Urinary bladder (tissue), 4 donors: ENCODE measurements at places on chromosomes 4 and X.

DNA sequence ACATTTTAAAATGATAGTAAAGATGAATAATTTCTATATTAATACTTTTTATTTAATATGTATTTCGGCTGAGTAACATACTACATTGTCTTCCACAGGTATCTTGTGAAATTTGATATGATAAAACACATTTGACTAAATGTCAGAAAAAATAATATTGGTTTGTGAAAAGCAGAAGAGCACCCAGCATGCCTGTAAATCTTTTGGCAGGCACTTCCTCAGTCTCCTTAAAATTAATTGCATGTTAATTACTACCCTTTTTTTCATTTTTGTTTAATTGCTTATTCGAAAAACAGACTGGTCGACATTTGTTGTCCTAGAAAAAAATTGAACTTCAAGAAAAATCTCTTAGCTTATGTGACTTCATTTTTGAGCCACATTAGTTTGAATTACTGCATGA is 40.6 kb downstream of the CLCN3 start:
- no peak for DNase-seq

- no peak for DNase-seq
Observed at GRCh38 chr4:100483796-100484195, 34.0 kb downstream of the EMCN start.

- DNase-seq = no peak
Observed at GRCh38 chr4:173651651-173652282, 121.7 kb upstream of the HAND2 start.

GRCh38 chr4:11105715-11106114 is 323.0 kb downstream of the HS3ST1 start:
- DNase-seq = no peak

- DNase-seq = no peak
Observed at GRCh38 chr4:20847124-20847747, 147.0 kb downstream of the PACRGL start.

DNA sequence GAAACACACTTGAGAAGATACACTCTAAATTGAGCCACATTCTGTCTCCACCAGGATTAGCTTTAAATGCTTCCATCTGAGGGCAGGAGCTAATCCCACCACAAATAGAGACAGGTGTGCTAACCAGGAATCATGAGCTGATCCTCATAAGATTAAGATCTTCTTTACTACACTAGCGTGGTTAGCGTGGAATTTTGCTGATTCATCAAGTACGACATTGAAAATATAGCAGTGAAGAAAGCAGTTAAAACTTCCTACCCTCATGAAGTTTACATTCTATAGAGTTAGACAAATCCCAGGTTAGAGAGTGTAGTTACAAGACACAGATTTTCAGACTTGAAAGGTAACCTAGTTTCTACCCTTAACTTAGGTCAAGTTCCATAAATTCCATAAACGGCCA is 5.3 kb upstream of the APELA start:
- DNase-seq = no peak

DNA sequence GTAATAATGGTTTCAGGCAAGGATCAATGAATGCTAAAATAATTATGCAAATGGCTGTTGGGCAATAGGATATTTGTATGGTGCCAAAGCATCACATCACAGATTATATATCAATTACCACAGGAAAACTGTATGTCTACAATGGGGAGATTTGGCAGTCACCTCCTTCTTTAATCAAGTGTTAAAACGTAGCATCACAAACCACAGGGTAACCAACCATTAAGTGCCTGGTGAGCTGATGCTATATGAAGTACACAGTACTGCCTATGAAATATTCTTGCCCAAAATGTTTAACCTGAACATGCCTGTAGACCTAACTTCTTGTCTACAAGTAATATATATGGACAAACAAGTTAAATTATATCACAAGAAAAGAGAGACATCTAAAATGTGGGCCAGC is 25.3 kb downstream of the MECP2 start:
- DNase-seq = no peak

- DNase-seq = no peak
Observed at GRCh38 chrX:55187281-55187680, 32.9 kb upstream of the PAGE5 start.

DNA sequence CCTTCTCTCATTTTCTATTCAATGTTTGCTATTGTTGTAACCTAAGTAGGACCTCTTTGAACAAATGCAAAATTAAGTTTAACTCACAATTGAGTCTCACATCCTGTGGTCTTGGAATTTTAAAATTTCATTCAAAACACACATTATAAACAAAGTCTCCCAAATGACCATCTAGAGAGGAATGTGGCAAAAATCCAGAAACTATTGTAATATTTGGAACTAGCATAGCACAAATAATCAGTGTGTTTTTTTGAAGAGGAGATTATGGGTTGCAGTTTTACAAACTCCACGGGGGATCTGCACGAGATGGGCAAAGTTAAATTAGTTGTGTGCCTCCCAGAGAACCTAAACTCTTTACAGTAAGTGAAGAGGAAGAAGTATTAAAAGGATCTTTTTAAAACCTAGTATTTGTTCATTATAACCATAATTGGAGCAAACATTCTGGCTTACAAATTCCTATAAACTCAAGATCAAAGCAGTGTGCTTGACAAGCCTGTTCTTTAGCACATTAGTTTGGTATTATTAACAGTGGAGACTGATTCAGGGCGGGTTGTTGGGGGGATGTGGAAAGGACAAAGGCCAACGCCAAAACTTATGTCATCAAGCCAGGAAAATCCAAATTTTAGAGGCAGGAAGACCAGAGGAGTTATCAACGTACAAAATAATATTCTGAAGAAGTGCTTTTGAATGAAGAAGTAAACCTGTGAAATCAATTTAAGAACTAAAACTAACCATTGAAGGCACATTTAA is 22.4 kb upstream of the RBPJ start:
- no peak for DNase-seq

DNA sequence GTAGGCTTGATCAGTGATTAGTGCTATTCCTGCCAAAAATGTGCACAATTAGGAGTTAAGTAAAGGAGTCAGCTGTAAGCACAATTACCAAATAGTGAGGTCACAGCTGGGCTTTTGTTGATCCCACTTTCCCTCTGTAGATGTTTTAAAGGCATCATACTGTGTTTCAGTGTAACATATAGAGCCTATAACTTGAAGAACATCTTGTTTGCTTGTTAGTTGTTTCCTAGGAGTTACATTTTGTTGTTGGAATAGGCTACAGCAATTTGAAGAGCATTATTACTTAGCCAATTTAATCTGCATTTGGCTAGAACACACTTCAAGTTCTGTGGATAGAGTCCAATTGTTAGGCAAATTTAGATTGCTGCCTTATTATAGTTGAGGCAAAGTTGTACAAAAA is 210.7 kb upstream of the MAD2L1 start:
- DNase-seq = no peak

DNA sequence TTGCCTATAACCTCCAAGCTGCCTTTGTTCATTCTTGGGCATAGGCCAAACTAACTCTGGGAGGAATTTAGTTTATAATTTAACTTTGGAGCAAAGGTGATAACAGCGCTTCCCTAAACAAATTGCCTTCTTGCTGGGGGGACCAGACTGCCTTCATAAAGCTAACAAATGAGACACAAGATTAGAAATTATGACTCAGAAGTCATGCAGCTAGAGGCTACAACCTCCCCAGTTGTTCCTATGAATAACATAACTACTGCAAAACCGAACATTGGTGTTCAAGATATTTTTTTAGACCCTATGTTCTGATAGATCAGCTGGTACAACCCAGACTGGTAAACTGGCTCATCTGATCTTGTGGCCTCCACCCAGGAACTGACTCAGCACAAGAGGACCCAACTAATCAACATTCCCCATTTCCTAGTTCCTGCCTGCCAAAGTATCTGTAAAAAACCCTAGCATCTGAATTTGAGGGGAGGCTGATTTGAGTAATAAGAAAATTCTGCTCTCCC is 22.0 kb upstream of the TMPRSS11B start:
- DNase-seq = no peak

DNA sequence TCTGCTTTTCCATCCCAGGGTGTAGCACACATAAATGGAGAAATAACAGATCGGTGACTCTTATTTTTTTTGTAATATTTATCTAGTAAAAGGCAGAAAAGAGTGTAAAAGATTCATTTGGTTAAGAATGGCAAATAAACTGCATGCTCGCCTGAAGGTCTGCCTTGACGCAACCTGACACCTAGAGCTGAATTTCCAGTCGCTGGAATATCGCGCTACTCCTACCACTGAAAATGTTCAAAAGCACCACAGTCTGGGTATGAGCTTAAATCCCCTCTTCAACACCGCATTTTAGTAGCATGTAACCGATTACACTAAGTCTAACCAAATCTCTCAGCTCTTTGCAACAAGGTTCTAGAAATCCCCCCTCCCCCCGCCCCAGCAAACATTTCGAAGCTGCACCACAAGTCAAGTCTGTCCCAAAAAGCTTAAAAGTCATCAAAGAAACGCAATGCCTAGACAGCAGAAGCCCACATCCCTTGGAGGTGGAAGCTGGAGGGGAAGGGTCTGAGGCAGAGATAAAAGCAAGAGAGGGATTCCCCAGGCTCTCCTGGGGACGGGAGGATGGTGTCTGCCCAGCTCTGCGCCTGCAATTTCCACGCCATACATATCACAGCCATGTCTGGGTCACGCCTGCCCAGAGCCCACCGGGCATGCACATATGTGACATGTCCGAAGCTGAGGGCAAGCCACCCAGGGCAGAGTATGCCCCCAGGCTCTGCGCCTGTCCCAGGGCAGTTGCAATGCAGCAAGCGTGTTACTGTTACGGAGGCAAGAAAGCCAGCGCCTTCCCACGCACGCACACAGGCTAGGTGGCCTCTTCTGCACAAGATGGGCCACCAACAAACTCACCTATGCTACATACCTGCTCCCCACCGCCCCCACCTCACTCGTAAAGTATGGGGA is 1.4 kb downstream of the FGF13 start:
- no peak for DNase-seq

GRCh38 chr4:158671665-158671914 is at the start of gene C4orf46:
TSS of gene C4orf46 (minus strand) at chr4:158671887. CDS start at chr4:158671801, 86 bp downstream.
- no peak for DNase-seq

DNA sequence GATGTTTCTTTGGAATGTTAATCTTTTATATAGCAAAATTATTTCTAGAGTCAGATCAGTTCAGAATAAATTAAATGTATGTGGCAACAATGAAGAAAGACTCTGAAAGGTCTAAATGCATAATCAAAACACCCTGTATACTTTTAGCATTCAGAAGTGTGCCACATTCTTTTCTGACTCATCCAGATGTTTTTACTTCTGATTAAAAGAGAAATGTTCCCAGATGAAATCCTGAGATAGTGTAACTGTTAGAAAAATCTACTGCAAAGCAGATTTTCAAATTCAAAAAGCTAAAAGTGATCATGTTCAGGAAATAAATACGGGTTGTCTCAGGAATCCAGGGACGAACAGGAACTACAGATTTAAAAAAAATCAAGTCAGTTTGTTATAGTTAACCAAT is 241.4 kb downstream of the GRIA3 start:
- no peak for DNase-seq

- no peak for DNase-seq
Observed at GRCh38 chr4:106126062-106126461, 189.9 kb downstream of the TBCK start.

DNA sequence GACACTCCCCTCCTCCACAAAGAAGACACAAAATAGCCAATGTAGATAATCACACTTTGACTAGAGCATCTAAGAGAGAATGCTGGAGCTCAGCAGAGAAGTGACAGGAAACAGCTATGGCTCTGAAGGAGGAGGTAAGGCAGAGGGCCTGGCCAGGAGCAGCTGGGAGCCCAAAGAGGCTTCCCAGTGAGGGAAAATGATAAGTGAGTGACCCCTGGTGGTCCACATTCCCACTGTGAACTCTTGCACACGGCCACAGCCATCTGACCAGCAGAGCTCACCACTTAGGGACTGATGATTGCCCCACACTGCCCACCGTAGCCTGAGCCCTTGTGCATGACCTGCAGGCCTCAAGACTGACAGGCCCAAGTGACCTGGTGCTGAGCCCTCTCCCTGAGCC is 162.7 kb upstream of the GALNTL6 start:
- no peak for DNase-seq

DNA sequence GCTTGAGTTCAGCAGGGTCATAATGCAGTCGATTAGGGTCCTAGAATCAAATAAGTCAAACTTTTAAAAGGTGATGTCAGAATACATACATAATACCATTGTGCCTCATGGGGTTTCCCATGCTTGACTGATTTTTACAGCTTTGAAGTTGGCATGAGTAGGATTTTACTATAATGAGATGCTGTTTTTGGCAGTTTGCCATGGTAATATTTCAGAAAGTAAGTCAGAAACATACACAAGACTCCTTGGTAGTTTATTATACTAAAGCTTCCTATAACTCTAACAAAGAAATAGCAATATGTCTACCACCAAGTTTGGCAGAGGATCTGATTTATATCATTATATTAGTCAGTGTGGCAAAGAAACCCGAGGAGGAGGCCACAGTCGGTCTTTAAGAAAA is 45.2 kb downstream of the PHKA2 start:
- DNase-seq = no peak

DNA sequence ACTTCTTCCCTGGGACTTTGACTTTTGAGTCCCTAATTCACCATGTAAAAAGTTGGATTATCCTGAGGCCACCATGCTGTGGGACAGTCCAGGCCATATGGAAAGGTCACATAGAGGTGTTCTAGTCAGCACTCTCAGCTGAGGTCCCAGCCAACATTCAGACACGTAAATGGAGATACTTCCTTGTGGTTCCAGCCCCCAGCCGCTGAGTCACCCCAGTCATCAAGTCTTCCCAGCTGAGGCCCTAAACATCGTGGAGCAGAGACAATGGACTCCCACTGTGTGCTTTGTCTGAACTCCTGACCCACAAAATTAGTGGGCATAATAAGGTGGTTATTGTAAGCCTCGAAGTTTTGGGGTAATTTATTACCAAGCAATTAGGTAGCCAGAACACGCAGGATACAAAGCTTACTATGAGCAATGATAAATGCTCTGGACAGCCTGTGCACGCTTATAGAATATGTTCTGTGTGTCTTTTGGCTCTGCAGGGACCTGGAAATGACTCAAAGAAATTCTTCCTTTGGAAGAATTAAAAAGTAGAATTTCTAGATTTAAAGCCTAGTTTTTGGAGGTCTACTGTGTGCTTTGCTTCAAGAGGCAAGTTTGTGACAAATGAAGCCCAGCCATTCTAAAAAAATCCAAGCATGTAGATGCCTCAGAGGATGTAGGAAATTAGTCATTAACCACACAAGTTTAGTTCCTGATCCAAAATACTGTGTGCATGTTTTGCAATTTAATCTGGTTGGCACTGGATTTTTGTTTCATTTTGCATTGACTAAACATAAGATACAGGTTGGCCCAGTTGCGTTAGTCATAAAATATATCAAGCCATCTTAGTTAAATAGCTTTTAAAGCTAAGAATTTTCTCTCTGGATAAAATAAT is 33.2 kb upstream of the SLC9A7 start:
- DNase-seq = peak; percentile 32

DNA sequence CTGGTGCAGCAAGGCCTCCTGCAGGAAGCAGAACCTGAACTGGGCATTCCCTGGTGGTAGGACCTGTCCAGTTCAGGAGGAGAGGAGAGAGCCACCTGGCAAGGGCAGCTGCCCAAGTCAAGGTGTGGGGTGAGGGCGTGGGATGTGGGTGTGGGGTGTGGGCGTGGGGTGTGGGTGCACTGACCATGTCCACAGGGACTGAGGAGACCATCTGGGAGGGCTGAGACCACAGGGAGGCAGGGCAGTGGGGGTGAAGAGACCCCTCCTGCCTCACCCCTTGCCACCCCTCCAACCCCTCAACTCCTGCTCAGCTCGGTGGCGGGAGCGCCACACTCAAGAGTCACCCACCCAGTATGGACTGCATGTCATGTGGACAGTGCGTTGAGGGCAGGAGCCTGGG is 117.9 kb downstream of the CPZ start:
- no peak for DNase-seq
